ENCODE measurements at places on chromosomes 3 and 15.

- no peak for DNase-seq
Observed at GRCh38 chr3:29721789-29722188, 440.9 kb downstream of the RBMS3 start.

GRCh38 chr3:97793420-97794019, 28.3 kb upstream of the CRYBG3 start:
- peak; percentile 51 for DNase-seq

- DNase-seq: peak; percentile 82
Observed at GRCh38 chr15:89416339-89417183, 79.8 kb downstream of the RHCG start.

DNA sequence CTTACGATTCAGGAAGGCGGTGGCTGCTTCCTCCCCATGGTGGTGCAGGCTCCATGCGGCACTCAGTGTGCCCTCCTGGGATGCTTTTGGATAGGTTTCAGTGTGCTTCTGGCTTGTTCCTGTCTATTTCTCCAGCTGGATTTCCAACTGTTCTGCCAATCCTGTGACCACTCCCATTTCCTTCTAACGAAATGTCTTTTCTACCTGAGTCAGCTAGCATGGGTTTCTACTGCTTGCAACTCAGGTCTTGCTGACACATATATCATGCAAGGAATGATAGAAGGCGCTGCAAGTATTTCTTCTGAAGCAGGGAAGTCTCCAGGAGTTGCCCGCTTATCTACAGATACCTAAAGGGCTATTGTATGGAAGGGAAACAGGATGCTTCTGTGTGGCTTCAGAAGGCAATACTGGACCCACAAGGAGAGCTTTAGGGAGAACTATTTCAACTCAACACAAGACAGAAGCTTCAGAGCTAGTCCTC, 244.4 kb downstream of the OPA1 start:
- no peak for DNase-seq

DNA sequence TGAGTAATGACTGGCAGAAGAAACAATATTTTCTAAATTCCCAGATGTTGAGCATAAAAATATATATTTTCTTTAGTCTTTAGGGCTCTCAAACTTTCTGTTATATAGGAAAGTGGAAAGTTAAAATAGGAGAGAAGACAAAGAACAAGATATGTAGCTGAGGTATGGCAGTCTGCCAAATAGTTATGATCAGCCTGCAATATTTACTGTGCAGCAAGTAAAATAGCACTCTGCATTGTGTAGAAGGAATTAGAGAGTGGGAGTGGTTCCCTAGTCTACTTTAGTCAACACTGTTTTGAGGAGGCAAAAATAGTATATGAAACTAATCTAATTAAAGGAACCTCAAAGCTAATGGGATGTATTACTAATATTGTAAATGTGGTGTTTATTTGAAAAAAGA, 978.1 kb upstream of the ALCAM start:
- DNase-seq: peak; percentile 7

DNA sequence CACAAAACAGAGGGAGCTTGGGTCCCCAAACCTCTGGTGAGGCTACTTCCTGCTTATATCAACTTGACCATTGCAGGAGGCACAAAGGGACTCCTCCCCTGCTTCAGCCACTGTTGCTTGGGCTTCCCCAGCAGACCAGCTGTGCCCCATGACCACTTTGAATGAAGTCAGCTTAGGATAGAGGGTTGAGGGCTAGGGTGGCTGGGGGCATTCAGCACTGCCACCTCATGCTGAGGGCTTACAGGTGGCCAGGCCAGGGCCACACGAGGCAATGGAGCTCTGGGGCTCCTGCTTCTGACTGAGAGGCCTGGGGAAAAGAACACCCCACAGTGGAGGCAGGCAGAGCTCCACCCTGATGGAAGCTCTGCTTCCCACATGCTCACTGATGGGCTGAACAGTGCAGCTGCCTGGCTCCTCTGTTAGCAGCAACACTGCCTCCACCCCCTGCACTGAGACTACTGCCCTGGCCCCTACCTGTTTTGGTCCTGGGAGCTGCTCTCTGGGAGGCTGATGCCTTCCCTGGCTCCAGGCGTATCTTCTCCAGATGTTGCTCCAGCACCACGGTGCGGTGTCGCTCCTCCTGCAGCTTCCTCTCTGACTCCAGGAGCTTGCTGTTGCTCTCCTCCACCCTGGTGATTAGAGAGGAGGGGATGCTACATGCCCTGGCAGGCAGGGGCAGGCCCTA, 10.2 kb upstream of the HHATL start:
- no peak for DNase-seq

- peak; percentile 48 for DNase-seq
Observed at GRCh38 chr15:38254051-38254883, 1.6 kb downstream of the SPRED1 start.
